ENCODE measurements at places on chromosomes 2 and 18.

- DNase-seq: no peak
Observed at GRCh38 chr2:42361728-42362283, 789 bp upstream of the COX7A2L start.

DNA sequence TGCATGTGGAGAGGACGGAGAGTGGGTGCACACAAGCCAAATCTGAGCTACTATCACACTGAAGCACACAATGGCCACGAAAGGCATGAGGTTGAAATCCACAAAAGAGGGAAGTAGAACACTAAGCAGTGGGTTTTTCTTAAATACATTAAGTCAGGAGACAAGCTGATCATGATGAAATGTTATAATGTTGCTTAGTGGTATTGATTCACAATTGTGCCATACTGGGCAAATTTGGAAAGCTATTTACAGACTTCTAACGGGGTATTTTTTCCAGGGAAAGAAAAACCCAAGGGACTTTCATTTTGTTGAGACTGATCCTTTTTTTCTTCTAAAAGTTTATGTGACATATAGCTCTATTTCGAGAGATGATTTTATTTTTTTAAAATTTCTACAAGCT, 100.8 kb upstream of the CNGA3 start:
- DNase-seq: no peak

GRCh38 chr18:26532367-26533340, 15.7 kb downstream of the KCTD1 start:
- peak; percentile 42 for DNase-seq

DNA sequence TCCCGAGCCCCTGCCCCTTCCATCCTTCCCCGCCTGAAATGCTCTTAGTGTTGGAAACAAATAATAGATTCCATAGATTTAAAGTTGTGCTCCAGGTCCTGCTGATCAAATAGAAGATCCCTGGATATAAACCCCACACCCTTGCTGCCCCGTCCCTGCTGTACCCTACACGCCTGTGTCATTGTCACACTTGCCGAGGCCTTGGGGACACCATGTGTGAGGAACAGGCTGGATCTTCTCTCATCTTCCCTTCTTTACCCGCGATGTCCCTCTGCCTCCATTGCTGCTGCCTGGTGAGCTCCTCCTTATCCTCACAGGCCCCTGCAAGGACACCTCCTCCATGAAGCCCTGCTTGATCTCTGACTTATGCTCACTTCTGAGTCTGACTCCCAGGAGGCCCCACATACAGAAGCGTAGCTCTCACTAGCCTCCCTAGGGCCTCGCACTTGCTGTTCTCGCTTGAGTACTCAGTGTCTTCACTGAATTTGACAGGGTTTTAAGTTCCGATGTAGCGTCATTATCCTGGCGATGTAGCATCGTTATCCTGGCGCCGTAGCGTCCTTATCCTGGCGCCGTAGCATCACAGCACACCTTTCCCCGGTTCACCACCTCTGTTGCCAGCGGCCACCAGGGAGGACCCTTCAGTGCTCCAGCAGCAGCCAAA, 221.9 kb downstream of the NDUFA10 start:
- no peak for DNase-seq

GRCh38 chr2:129118296-129118695, 799.6 kb upstream of the HS6ST1 start:
- DNase-seq: no peak

DNA sequence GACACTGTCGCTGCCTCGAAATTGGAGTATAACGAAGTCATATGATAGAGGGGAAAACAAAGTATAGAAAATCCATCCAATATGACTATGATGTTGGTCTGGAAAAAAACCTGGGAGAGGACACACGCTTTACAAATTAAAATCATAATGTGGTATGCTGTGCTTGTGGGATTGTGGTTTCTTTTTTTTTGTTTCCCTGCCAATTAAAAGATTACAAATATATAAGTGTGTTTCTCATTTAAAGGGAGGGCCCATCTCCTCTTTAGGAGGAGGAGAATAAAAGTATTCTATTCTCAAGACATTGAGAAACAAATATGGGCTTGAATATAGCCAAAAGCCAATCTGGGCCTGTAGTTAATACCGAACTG, 86.6 kb downstream of the EPHA4 start:
- DNase-seq: no peak

DNA sequence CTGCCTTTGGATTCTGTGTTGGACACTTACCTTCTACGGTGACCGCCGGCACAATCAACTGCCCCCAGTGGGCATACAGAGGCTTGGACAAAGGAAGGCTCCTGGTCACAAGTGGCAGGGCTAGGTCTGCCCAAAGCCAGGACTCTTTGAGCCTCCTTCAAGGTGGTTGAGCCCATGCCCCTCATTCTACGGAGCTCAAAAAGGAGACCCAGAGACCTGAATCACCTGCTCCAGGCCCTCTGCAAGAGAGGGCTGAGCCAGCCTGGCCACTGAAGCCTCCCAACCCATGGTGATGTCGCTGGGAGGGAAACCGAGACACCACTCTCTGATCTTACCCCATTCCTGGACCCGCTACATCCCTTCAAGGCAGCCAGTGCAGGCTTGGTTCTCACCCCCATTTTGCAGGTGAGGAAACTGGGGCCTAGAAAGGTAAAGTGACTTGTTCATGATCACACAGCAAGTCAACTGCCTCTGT, 87.9 kb downstream of the INHBB start:
- no peak for DNase-seq

DNA sequence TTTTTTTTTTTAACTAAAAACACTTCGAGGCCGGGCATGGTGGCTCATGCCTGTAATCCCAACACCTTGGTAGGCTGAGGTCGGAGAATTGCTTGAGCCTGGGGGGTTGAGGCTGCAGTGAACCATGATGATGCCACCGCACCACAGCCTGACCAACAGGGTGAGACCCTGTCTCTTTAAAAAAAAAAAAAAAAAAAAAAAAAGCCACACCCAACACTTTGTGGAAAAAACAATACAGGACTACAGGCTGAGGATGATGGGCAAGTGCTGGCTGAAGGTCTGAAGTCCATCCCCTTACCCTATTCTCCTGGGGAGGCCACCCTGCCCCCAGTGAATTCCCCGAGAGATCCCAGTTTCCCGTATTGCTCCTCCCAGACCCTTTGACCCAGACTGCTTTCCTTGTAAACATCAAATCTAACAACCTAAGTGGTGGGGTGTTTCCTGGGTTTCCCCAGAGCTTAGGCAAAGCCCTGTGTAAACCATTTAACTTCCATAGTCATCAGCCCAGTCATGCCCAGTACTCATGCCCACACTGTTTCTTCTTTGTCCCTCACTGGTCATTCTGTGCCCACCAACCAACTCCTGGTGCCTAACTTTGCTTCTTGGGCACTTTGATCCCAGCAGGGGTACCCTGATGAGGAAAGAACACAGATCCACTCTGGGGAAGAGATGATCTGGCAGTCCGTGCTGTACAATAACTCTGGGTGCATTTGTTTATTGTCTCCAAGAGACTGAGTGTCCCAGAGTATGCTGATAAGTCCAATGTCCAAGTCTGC, 5.8 kb upstream of the TMEM37 start:
- no peak for DNase-seq

DNA sequence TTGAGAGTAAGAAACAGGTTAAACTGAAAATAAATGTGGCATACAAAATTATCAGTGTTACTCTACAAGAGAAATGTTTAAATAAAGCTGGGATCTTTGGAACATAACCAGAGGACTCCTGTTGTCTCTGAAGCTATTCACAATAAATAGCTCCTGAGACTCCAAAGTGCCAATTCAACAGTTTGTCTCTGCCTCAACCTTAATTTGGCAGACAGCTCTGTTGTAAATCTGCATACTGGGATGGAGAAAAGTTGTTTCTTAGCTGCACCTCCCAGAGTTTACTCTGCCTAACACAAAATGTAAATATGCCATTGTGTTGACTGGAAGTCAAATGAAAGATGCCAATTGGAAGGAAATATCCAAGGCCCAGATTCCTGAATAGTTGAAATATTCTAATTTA, 238.5 kb upstream of the EPHA4 start:
- DNase-seq: no peak

DNA sequence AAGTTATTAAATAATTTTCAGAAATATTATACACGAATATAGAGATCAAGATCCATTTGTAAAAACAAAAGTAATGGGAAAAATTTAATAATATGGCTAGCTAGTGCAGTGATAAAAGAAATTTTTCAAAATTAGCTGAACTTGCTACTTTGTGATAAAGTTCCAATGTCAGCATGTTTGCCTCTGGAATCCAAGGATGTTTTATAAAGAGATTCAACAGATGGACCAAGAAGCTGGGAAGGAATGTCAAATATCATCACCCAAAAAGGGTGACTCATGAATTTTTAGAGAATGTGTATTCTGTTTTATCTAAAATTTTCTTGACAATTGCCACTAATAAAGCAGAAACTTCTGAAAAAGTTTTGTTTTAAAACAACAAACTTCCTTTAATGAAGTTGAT, 95.3 kb downstream of the FSIP2 start:
- DNase-seq: no peak

- no peak for DNase-seq
Observed at GRCh38 chr2:176814740-176815367, 397.7 kb upstream of the HNRNPA3 start.

- DNase-seq: no peak
Observed at GRCh38 chr18:69705987-69706386, 241.7 kb downstream of the CD226 start.

GRCh38 chr2:174775571-174775980, 11.3 kb upstream of the CHRNA1 start:
- DNase-seq: peak; percentile 32

DNA sequence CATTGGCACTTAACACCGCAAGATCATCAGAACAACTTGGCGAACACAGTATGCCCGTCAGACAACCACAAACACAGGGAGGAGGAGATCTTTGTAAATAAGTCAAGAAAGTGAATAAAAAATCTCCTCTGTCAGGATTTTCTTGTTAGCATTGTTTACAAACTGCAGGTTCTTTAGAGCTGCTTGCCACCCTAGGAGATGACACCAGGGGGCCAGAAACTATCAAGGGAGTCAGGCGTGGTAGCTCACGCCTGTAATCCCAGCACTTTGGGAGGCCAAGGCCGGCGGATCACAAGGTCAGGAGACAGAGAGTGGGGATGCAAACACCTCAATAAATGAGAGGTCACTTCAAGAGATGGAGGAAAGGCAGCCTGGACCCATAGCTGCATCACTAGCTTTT, 428.1 kb downstream of the SETBP1 start:
- no peak for DNase-seq

DNA sequence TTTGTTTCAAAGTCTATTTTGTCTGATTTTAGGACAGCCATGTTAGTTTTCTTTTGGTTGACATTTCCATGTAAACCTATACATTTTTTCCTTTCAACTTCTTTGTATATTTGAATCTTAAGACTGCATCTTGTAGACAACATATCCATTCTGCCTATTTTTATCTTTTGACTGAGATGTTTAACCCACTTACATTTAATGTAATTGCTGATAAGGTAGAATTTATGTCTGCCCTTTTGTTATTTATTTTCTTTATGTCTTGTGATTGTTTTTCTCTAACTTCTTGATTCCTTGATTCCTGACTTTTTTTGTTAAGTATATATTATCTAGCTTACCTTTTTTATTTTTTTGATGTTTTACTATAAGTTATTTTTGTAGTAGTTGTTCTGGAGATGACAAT, 542.5 kb downstream of the SUCLG1 start:
- no peak for DNase-seq

GRCh38 chr2:112758711-112759110, 5.7 kb downstream of the CKAP2L start:
- no peak for DNase-seq

DNA sequence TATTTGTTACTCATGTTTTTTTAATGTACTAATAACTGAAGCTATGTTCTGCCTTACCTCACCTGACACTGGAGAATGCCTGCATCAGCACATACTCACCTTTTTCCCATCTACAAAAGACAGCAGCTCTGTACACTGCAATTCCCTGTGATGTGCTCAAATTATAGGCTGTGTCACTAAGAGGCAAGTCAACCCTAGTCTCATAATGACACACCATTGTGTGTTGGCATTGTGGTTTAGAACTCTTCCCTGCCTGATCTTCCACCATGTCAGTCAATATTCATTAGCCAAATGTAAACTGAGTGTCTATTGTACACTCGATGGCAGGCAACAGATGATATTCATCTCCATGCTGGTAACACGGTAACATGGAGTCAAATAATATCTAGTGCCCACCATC, 332.1 kb upstream of the TCF4 start:
- no peak for DNase-seq

- DNase-seq: peak; percentile 1
Observed at GRCh38 chr2:1140389-1141003, 189.8 kb downstream of the SNTG2 start.

DNA sequence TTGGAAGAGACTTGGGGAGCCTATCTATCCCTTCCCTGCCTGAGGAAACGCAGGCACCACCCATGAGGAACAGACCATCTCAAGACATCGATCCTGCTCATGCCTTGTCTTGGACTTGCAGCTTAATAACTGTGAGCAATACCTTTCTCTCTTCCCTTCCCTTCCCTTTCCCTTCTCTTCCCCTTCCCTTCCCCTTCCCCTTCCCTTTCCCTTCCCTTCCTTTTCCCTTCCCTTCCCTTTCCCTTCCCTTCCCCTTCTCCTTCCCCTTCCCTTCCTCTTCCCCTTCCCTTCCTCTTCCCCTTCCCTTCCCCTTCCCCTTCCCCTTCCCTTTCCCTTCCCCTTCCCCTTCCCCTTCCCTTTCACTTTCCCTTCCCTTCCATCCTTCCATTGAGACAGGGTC, 650.7 kb upstream of the SOX11 start:
- DNase-seq: no peak

DNA sequence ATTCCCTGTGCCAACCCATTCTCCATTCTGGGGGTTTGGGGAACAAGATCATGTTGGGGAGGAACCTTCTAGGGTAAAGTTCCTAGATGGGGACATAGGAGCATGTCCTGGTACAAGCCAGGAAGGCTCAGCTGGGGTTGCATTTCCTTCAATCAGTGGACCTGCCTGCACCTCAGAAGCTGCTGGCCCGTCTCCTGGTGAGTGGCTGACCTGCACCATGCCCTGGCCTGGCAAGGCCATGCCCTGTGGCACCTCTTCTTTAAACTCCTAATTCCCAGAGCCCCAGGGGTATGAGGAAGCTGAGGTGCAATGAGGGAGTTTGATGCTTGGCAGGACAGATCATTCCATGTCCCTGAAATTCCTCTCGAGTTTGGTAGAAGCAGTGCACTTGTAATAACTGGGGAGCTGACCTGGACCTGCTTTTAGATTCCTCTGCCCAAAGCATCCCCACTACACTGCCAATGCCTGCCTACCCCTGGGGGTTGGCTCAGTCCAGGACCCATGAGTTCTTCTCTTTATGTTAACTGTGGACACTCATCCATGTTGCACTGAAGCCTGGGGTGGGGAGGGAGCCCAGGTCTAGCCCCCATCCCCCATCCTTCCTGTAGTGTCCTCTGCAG, 25.3 kb downstream of the MROH2A start:
- no peak for DNase-seq

- no peak for DNase-seq
Observed at GRCh38 chr18:59833785-59834184, 66.0 kb upstream of the PMAIP1 start.

GRCh38 chr18:2994603-2995432, 18.1 kb downstream of the LPIN2 start:
- DNase-seq: no peak

DNA sequence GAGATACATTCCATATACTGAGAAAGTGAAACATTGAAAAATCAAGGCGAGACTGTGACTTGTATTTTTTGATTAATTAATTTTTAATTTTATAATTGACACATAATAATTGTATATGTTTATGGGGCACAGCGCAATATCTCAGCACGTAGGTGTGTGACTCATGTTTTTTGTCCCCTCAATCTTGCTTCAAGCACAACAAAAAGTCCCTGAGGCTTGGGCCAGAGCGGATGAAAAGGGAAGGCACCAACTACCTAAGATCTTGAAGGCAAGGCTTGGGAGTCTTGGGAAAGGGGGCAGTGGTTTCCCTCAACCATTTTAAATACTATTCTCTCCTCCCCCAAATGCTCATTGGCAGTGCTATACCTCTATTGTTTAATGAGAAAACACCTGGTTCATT, 9.9 kb downstream of the SGPP2 start:
- no peak for DNase-seq
